Urothelium cell line (cell line): ENCODE measurements at places on chromosomes 7 and 10.

- DNase-seq, result no peak
These were observed 62.3 kb upstream of the UBE3C start for GRCh38 chr7:157076466-157076865.

- DNase-seq, result no peak
These were observed 76.2 kb downstream of the CDH23 start for GRCh38 chr10:71472912-71473311.

GRCh38 chr10:28684986-28685580 lies 7.8 kb downstream of the BAMBI start:
- DNase-seq, result no peak

DNA sequence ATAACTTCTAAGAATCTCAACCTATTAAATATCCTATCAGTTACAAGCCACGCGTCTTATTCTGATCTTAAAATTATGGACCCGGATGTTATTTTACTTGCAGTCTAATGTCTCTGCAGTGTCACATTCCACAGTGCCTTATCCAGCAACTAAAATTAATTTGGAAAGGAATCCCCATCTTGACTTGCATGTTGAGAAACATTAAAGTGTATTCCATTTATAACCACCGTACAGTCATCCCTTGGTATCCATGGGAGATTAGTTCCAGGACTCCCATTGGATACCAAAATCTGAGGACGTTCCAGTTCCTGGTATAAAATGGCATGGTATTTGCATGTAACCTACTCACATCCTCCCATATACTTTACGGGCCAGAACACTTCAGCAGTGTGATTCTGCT lies 194.7 kb downstream of the ARHGAP21 start:
- DNase-seq, result no peak

GRCh38 chr10:122240401-122240800 lies 30.7 kb upstream of the BTBD16 start:
- DNase-seq, result no peak

DNA sequence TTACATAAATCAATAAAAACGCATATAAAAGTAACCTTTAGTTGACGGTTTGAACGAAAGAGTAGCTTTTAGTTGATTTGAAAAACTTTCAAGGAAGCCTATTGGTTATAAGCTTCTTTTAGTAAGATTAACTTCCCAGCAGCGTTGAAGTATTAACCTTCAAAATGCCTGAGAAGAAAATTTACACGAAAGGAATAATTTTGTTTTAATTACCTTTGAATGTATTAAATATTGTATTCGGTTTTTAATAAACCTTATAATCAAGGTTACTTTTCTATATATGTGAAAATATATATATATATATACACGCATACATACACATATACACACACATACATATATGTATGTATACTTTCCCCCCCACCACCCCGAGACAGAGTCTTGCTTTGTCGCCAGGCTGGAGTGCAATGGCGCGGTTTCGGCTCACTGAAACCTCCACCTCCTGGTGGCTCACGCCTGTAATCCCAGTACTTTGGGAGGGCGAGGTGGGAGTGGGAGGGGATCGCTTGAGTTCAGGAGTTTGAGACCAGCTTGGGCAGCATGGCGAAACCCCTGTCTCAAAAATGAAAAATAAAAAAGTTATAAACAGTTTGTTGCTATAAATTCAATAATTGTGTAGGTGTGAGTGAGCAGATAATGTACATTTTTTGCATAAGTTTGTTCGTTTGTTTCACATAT lies 57.6 kb upstream of the EZH2 start:
- no peak for DNase-seq
